Esophagus muscularis mucosa (tissue), 4 donors: ENCODE measurements at places on chromosomes 12 and 14. TPM values are rescaled to one million over a fixed set of nuclear protein-coding genes. Genes with fewer than 3 reads are reported as not detected.
A peak's percentile ranks its signal among the peaks of the same experiment; 100 is the strongest.

DNA sequence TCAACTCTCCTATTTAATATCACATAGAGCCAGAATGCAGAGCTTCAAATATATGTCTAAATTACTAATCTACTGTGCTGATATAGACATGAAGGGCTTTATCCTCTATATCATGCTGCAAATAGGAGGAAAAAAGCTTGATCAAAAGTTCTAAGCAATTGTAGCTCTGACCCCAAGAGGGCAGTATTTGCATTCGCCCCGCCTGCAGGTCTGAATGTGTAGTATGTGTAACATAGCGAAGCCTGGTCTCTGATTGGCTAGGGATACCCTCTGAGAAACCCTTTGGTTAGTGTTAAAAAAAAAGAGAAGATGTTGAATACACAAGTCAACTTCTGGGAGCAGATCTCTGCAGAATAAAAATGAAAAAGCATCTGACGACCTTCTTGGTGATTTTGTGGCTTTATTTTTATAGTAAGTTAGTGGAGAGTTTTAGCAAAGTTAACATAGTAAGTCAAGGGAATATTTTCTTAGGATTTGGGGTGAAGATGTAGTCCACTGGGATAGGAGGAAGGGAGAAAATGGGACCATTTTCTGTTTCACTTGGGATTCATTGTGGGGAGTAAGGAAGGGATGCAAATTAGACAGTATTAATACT lies 151.6 kb upstream of the OR4E1 start:
- DNase-seq: no peak

GRCh38 chr12:85865890-85866289 lies 8.2 kb upstream of the NTS start:
- no peak for DNase-seq

The CCDC177 gene
- total RNA-seq: not detected

The UTP20 gene
- 9.3 TPM for total RNA-seq

DNA sequence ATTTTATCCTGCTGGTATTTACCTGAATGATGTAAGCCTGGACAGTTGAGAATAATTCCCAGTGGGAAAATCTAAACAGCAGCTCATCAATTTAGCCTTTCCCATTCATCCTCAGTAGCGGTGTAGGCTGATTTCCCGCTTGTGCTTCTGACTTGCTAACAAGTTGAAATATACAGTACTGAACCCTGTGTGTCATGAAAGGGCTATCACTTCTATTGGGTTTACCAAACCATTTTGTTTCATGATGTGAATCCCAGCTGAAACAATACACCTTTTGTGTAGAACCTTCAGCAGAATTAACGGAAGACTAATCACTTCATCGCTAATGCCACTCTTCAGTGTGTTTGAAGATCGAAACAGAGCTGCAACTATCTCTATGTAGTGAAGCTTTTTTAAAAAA lies 88.4 kb downstream of the POLR3B start:
- DNase-seq: no peak

DNA sequence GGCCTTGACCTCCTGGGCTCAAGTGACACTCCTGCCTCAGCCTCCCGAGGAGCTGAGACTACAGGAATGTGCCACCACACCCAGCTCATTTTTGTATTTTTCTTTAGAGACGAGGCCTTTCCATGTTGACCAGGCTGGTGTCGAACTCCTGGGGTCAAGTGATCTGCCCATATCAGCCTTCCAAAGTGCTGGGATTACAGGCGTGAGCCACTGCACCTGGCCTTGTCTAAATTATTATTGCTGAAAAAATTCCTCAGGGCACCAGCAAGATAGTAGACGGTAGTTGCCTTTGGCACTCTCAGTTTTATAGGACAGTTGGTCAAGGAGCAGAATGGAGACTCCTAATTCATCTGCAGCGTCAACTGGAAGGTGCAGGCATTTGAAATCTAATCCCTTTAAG lies 2.5 kb upstream of the AICDA start:
- DNase-seq: no peak

GRCh38 chr14:31456841-31457664 lies at the start of gene DTD2:
DTD2 (minus strand) TSS chr14:31457506; CDS start chr14:31457393, 113 bp downstream.
- DNase-seq: peak; percentile 96

The TAS2R50 gene
- total RNA-seq: 1.2 TPM

DNA sequence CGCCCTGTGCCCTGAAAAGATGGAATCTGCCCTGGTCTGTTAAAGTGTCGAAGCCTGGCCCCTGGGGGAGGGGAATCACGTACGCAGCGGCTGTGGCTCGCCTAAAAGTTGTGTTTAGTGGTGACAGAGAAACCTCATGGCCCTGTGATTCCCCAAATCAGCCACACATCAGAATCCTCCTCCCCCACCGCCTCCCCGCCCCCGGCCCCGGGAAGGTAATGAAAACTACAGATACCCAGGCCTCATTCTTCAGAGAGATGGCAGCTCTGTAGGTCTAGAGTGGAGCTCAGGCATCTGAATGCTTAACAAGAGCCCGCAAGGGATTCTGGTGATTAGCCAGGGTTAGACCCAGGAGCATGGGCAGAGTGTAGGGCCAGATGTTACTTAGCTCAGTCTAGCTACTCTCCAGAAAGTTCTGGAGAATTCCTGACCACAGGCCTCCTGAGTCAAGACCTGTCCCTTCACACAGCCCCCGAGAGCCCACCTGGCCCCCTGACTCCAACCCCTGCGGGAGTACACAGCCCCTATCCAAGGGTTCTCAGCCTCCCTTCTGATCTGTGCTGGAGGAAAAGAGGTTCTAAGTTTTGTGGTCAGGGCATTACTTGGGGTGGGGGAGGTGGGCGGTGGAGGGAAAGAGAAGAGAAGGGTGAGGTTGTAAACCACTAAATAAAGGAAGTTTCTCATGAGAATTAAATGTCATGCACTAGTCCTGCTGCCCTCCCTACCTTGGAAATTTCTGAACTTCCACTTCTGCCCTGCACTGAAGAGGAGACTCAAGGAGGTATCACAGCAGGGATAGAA lies 114.8 kb downstream of the PLXNC1 start:
- DNase-seq: no peak

DNA sequence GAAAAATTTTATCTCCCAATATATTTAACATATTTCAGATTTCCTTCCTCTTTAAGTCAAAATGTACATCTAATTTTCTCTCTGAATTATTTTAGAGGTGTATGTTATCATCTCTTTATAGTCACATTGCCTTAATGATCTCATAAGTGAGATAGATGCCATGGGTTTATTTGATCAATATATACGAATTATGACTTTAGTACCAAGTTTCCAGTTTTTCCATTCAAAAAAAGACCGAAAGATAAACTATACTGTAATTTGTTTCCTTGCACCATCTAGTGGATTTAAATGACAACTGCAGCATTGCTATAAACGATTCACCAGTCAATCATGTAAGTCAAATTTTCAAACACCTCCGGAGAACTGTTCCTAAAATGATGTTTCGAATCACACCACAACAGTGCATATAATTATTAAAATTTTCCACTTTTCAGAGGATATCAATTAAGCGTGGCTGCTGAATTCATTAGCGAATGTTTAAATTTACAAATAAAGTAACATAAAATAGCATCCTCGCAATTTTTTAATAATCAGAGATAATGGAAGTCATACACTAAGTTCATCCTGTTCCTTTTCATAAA lies 419 bp upstream of the ATXN7L3B start:
- no peak for DNase-seq

- no peak for DNase-seq
Measured at GRCh38 chr14:104343690-104344640, 205.6 kb downstream of the KIF26A start.

DNA sequence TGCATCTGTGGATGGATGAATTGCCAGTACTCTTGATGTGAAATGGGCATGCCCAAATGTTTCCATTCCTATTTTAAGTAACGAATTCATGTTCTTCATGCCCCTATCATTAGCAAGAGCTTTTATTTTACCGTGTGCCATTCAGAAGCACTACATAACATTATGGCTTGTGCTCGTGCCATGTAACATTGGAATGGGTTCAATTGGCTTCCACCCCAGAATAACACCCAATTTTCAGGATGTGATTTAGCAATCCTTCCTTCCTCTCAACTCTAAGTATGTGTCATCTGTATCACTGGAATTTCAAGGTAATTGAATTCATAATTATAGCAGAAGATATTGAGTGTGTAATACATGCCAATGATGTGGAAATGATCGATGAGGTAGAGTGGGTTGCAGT lies 145.8 kb upstream of the TMPO start:
- DNase-seq: no peak

GRCh38 chr12:44846826-44847225 lies 29.3 kb downstream of the NELL2 start:
- no peak for DNase-seq

DNA sequence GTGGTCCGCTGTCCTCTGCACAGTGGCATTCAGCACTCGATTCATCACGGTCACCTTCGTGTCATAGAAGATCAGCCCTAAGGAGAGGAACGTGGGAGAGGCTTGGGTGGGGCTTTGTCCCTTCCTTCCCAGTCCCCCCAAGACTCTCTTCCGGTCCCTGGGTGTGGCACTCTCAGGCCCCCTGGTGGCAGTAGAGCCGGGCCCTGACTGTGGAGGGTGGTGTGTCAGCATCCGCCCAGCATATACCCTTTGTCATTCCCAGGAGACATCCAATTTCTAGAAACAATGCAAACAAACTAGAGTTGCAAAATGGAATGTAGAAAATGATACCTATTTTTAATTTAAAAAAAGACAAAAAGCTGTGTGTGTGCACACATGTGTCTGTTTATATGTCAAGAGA lies 45.0 kb downstream of the TRAFD1 start:
- no peak for DNase-seq

The PEBP1 gene
- 338 TPM for total RNA-seq

DNA sequence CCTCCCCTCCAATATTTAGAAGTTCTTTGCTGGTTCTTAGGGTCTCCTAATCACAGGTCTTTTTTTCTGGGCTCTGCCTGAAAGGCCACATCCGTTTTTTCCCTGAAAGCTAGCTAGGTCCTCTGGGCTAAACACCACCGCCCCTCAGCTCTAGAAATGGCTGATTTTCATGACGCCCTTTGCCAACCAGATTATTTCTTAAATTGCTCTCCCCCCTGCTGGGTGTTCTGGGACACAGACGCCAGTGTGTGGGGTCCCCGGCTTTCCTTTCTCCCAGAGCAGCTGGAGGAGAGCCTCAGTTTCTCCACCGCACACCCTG lies 45.3 kb upstream of the ATP23 start:
- DNase-seq: no peak

DNA sequence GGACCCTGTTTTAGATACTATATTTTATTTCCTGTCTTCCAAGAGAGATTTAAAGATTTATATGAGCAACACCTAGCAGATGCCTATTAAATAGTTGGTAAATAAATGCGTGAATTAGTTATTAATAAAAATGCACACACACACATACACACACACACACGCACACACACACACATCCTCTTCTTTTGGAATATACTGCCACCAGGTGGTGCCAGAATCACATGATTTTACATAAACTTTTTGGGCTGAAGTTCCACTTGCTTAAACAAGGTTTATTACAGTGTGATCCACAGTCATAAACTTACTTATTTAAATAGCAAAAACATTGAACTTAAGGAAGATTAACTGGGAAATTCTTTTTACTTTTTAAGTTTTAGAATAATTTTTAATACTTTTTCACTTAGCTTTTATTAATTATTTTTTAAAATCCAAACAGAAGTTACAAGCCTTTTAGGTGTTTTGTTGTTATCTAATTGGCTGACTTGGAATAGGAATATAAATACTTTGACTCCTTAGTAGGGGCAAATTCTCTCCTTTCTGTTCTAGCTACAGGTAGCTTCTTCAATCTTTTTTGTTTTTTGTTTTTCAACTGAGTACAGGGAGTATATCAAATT lies 17.5 kb downstream of the RAD51B start:
- no peak for DNase-seq

The NANOG gene
- not detected for total RNA-seq

The RIPK3 gene
- 3.8 TPM for total RNA-seq

The RNU6-8 gene
- total RNA-seq: not detected

DNA sequence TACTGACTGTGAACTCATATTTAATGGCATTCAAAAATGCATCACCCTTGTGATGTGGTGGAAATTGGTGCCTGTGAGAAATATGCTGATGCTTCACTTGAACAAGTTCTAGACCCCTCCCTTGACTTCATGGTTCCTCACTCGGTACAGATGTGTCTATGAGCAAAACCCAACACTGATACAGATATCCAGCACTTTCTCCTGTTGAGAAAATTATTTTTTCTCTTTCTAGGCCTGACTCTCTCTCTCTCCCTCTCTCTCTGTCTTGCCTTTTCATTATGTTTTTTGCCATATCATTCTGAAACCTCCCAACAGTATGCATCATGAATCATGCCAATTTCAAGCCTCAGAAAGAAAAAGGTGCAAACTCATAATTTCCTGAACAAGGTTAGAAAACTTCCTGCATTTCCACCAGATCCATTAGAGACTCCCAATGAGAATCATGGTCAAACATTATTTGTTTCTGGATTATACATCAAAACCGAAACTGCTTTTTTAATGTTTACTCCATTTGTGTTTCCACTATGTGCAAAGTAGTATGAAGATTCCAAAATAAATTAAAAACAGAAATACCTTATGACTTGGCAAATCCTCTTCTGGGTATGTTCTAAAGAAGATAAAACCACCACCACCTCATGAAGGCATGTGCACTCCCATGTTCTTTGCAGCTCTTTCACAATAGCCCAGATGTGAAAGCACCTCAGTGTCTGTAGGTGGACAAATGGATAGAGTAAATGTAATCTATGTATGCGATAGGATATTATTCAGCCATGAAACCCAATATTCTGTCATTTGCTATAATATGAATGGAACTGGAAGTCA lies 543.6 kb downstream of the TMEM121 start:
- DNase-seq: no peak

DNA sequence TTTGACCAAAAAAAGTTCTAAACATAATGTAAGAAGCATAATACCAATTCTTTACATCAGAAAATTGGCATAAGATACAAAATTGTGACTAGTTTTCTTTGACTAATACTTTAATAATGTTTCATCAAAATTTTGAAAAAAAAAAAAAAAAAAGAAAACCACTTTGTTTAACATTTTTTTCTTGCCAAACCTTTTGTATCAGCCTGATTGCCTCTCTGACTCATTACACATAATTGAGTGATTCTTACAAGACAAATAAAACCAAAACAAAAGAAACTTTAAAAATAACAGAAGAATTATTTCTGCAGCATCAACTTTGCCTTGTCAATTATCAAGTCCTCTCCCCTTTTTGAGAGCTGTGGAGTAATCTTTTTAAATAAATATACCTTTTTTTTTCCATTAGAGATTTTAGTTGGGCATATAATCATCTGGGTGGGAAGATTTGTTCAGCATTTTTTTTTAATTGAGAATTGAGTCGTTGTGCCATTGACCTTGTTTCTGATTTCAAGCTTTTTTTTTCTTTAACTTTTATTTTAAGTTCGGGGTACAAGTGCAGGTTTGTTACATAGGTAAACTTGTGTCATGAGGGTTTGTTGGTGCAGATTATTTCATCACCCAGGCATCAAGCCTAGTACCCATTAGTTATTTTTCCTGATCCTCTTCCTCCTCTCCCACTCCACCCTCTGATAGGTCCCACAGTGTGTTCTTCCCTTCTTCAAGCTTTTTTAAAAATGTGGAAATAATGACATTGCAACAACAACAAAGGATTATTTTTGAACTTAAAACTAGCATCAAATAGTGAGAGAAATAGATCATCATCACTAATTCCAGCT lies 45.8 kb upstream of the HMGA2 start:
- no peak for DNase-seq

DNA sequence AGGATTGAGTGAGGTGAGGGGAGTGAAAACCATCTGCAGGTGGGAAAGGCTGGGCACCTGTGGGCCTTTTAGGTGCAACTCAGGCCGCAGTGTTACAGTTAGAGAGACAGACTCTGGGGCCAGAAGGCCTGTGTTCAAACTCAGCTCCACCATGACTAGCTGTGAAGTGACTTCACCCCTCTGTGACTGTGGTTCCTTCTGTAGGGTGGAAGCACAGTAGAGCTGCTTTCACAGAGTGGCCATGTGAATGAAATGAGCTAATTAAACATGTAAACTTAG lies 25.0 kb downstream of the RBM19 start:
- no peak for DNase-seq

The CDCA3 gene
- total RNA-seq: 2.9 TPM
